T-cell (primary cell): ENCODE measurements at places on chromosomes 3 and 15.

GRCh38 chr3:127043041-127043641 lies 60.2 kb downstream of the PLXNA1 start:
- no peak for DNase-seq

DNA sequence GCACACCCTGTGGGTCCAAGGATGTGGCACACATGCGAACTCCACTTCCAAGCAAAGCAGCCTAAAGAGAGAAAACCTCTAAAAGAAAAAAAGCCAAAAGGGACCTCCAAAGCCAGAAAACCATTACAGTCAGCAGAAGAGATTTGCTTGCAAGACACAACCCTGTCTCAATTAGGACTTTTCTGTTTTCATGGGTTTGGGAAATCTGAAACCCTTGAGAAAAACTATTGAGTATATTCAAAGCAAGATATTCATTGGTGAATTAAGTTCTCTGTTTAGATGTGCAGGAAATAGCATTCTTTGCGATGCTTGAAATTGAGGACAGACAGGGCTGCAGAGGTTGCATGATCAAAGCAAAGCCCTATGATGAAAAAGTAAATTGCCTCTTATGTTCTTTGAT lies 10.2 kb upstream of the LDHAL6B start:
- no peak for DNase-seq

DNA sequence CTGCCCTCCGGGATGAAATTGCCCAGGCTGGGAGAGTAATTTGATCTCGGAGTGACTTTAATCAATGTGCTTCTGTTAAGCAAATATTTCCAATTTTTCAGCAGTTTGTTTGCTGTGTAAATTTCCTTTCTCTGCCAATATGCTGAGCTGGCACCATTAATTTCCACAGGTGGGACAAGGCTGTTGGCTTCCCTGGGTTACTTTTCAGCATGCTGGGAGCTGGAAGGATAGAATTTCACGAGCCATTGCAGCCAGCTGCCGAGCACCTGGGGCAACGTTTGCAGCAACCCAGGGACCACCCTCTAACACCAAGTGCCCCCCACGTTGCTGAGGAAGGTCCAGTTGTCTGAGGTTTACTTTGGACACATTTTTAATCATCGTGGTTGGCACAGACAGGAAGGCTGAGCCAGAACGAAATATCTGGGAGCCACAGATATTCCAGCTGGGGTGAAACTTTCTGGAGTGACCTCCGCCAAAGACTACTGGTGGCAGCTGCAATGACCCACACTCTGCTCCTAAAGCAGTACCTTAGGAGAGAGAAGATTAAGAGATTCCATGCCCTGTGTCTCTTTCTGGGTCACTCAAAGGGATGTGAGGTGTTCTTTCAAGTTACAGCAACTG lies 293.3 kb upstream of the RGMA start:
- no peak for DNase-seq

GRCh38 chr15:92921215-92922131 lies 21.3 kb downstream of the CHD2 start:
- DNase-seq = no peak

DNA sequence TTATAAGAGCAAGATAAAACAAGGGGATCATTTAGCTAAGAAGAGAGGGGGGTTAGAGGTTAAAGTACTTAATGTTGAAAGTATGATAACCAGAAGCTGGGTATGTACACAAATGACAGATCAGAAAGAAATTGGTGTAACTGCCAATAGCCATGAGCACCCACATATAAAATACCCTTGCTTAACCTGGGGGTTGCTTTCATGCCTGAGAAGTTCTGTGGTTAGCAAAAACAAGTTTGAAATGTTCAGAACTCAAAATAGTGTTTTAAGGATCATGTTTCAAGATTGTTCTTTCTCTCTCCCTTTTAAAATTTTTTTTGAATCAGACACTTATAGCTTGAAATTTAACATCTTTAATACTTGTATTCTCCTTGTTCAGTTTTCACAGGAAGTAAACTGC lies 321.4 kb upstream of the GBE1 start:
- DNase-seq = no peak

DNA sequence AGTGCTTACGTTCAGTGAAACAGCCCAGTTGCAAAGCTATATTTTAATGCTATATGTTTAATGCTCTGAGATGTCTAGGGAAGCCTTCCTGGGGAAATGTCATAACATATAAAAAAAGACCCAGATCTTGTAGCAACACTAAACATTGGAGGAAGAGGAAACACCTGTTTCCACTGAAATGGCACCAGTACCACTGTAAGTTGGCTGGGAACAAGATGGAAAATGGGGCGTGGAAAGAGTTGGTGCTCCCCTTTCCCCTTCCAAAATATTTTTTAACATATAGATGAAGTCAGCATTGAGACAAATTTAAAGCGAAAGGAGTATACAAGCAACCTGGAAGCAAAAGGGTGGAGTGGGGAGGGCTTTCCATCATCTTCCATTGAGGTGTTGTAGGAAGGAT lies 289.9 kb upstream of the COL8A1 start:
- no peak for DNase-seq

- DNase-seq = no peak
These were observed 92.1 kb upstream of the IL12A start for GRCh38 chr3:159896543-159896942.

- no peak for DNase-seq
These were observed 2.9 kb upstream of the UQCRC1 start for GRCh38 chr3:48612309-48612708.
